ENCODE measurements at places on chromosomes 6 and 20. TPM values are rescaled to one million over a fixed set of nuclear protein-coding genes. Genes with fewer than 3 reads are reported as not detected.

Gene TMEM244
- total RNA-seq: not detected

Gene EYA2
- 0.12 TPM for total RNA-seq

Gene OR2H1
- total RNA-seq: not detected

GRCh38 chr6:100116411-100117194, 122.6 kb upstream of the MCHR2 start:
- no peaks in the 10 kb centered on the region for H3K36me3 ChIP-seq
- H3K4me3 ChIP-seq: no peak overlapping the region
- DNase-seq: peak; percentile 24
- peaks cover 38% of the 10 kb centered on the region for H3K27me3 ChIP-seq
- H3K4me1 ChIP-seq: no peaks in the 10 kb centered on the region

DNA sequence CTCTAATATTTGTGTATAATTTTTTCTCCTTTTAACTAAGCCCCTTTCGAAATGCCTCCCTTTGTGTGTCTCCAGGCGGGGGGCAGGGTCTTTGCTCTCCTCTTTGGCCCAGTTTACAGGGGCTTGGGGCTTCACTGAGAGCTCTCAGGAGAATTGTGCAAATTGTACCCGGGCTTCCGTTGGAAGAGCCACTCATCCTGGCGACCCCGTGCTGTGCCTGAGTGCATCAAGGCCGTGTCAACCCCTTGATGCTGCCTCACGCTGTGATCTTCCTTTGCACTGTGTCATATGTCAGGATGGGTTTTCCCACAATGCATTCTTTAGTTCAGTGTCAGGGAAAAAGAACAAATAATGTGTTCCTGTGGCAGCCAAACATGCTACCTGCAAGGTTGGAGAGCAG, 118.0 kb upstream of the POU3F2 start:
- H3K36me3 ChIP-seq: no peaks in the 10 kb centered on the region
- H3K27ac ChIP-seq: no peak overlapping the region
- H3K27me3 ChIP-seq: peaks cover 11% of the 10 kb centered on the region
- no peak for DNase-seq

DNA sequence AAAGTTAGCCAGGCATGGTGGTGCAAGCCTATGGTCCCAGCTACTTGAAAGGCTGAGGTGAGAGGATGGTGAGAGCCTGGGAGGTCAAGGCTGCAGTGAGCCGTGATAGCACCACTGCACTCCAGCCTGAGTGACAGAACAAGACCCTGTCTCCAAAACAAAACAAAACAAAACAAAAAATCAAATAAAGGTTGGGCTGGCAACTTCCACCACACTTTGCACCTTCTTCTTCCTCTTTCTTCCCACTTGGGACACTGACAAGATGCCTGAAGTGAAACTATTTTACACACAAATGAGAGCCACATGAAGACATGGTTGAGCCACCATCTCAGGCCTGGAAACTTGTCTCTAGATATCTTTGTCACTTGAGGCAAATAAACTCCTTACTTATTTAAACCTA, 53.8 kb upstream of the CCDC28A start:
- H3K27ac ChIP-seq: no peak overlapping the region
- H3K4me1 ChIP-seq: no peaks in the 10 kb centered on the region
- H3K36me3 ChIP-seq: no peaks in the 10 kb centered on the region
- H3K27me3 ChIP-seq: peaks cover 17% of the 10 kb centered on the region
- DNase-seq: no peak
- H3K4me3 ChIP-seq: no peak overlapping the region

GRCh38 chr6:133621751-133622150, 267.2 kb upstream of the TCF21 start:
- no peaks in the 10 kb centered on the region for H3K36me3 ChIP-seq
- H3K27ac ChIP-seq: no peak overlapping the region
- DNase-seq: no peak
- H3K4me3 ChIP-seq: no peak overlapping the region
- no peaks in the 10 kb centered on the region for H3K4me1 ChIP-seq

- no peaks in the 10 kb centered on the region for H3K27me3 ChIP-seq
- H3K27ac ChIP-seq: no peak overlapping the region
These were observed 51.3 kb downstream of the CD109 start for GRCh38 chr6:73747289-73747688.

DNA sequence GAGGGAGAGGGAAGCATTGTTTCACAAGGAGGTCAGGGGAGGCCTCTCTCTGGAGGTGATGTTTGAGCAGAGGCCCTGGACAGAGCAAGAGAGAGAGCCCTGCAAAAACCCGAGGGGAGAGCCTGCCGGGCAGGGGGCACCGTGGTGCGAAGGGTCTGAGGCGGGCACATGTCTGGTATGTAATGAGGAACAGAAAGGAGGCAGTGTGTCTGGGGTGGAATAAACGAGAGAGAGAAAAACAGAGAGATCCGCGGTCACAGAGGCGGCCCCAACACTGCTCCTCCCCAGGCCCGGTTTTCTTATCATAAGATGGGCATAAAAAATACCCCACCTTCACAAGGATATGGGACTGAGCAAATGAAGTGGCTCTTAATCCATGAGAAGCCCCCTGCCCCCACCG, 119.2 kb downstream of the PREX1 start:
- H3K36me3 ChIP-seq: peaks cover 7% of the 10 kb centered on the region
- no peak overlapping the region for H3K4me3 ChIP-seq
- H3K27me3 ChIP-seq: no peaks in the 10 kb centered on the region
- H3K4me1 ChIP-seq: peaks cover 32% of the 10 kb centered on the region

GRCh38 chr6:104969785-104970581, 13.1 kb downstream of the LIN28B start:
- no peaks in the 10 kb centered on the region for H3K36me3 ChIP-seq
- H3K4me3 ChIP-seq: no peak overlapping the region
- H3K4me1 ChIP-seq: no peaks in the 10 kb centered on the region
- no peak for DNase-seq
- no peak overlapping the region for H3K27ac ChIP-seq

GRCh38 chr6:12203001-12203400, 87.2 kb upstream of the EDN1 start:
- no peak for DNase-seq
- H3K4me1 ChIP-seq: no peaks in the 10 kb centered on the region
- peaks cover 7% of the 10 kb centered on the region for H3K27me3 ChIP-seq

GRCh38 chr6:159615918-159616317, 77.1 kb downstream of the SOD2 start:
- peaks cover 9% of the 10 kb centered on the region for H3K36me3 ChIP-seq
- H3K4me1 ChIP-seq: no peaks in the 10 kb centered on the region
- H3K27me3 ChIP-seq: no peaks in the 10 kb centered on the region
- DNase-seq: no peak
- no peak overlapping the region for H3K27ac ChIP-seq

DNA sequence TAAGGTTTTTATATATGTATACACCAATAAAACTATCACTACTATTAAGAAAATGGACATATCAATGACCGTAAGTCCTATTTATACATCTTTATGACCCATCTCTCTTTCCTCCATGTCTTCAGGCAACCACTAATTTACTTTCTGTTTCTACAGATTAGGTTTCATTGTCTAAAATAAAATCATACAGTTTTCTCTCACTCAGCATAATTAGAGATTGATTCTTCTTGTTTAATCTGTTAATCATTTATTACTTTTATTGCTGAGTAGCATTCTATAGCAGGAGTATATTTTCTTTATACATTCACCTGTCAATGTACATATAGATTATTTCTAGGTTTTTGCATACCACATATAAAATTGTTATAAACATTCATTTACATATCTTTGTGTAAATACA, 388.0 kb downstream of the RFPL4B start:
- no peaks in the 10 kb centered on the region for H3K27me3 ChIP-seq
- H3K36me3 ChIP-seq: no peaks in the 10 kb centered on the region
- H3K27ac ChIP-seq: no peak overlapping the region
- H3K4me3 ChIP-seq: no peak overlapping the region

- H3K4me1 ChIP-seq: peaks cover 76% of the 10 kb centered on the region
- H3K36me3 ChIP-seq: peaks cover 7% of the 10 kb centered on the region
- no peaks in the 10 kb centered on the region for H3K27me3 ChIP-seq
These were observed 86.4 kb downstream of the ATXN1 start for GRCh38 chr6:16674801-16675392.

DNA sequence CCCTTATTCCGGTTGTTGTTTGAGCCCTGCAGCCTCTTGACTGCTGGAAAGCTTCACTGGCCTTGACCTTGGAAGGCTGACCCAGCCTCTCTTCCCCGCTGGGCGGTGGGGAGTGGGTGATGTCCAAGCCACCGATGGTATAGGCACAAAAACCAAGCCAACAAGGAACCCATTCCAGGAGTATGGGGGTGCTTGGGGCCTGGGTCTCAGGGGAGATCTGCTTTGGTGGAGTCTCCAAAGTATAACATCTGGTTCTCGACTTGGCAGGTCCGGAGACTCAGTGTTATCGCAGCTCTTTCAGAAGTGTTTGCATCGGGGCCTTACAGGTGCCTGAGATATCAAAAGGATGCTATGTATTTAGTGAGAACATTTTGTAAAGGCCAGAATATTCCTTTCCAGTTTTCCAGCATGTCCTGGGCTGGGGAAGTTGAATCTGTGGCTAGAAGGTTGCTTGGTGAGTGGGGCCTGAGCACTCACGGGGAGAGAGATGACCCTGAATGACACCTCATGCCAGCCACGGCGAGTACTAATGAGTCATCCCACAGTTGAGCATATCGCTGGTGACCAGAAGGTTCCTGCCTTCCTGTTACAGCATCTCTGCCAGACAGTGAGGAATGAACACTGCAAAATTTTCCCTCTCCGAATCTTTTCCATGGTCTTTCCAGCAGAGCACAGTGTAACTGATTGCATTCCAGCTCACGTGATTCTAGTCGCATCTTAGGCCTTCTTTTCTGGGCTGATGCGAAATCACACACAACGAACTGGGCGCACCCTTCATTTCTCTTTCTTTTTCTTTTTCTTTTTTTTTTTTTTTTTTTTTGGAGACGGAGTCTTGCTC, 133.9 kb downstream of the ZDHHC14 start:
- no peak overlapping the region for H3K27ac ChIP-seq
- peaks cover 26% of the 10 kb centered on the region for H3K4me1 ChIP-seq
- H3K27me3 ChIP-seq: no peaks in the 10 kb centered on the region
- no peaks in the 10 kb centered on the region for H3K36me3 ChIP-seq
- DNase-seq: peak; percentile 26

DNA sequence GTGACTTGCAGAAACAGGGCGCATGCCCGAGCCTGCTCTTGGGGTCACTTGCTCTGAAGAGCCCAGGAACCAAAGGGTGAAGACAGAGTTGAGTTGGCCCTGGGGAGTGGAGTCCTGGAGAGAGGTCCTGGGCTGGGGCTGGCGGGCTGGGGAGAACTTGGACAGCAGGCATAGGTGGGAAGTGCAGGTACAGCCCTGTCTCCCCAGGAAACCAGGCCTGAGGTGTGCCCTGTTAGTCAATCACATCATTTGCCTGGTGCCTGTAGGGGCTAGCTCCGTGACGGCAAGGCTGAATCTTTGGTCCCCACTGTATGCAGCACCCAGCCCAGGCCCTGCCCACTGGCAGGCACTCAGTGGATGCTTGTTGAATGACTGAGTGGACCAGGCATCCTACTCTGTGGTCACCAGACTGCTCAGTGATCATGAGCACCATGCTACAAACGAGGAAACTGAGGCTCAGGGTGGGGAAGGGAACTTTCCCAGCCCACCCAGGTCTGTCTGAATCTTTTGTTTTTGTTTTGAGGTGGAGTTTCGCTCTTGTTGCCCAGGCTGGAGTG, 15.6 kb upstream of the NOL4L start:
- no peaks in the 10 kb centered on the region for H3K36me3 ChIP-seq
- peaks cover 4% of the 10 kb centered on the region for H3K4me1 ChIP-seq
- no peaks in the 10 kb centered on the region for H3K27me3 ChIP-seq
- no peak for DNase-seq
- H3K27ac ChIP-seq: no peak overlapping the region

- H3K27me3 ChIP-seq: no peaks in the 10 kb centered on the region
- DNase-seq: no peak
- no peaks in the 10 kb centered on the region for H3K4me1 ChIP-seq
- H3K4me3 ChIP-seq: no peak overlapping the region
- H3K36me3 ChIP-seq: no peaks in the 10 kb centered on the region
These were observed 465.3 kb downstream of the BMP2 start for GRCh38 chr20:7232796-7233195.

- peaks cover 1% of the 10 kb centered on the region for H3K36me3 ChIP-seq
- peak overlapping the region; percentile 28 for H3K27ac ChIP-seq
- H3K4me1 ChIP-seq: peaks cover 15% of the 10 kb centered on the region
- H3K4me3 ChIP-seq: peak overlapping the region; percentile 18
- H3K27me3 ChIP-seq: peaks cover 12% of the 10 kb centered on the region
- no peak for DNase-seq
These were observed 134.1 kb downstream of the CCDC170 start for GRCh38 chr6:151627689-151628444.

GRCh38 chr6:25635886-25636317, 16.1 kb upstream of the SCGN start:
- H3K4me3 ChIP-seq: no peak overlapping the region
- no peaks in the 10 kb centered on the region for H3K4me1 ChIP-seq
- H3K36me3 ChIP-seq: no peaks in the 10 kb centered on the region
- DNase-seq: no peak
- no peak overlapping the region for H3K27ac ChIP-seq

DNA sequence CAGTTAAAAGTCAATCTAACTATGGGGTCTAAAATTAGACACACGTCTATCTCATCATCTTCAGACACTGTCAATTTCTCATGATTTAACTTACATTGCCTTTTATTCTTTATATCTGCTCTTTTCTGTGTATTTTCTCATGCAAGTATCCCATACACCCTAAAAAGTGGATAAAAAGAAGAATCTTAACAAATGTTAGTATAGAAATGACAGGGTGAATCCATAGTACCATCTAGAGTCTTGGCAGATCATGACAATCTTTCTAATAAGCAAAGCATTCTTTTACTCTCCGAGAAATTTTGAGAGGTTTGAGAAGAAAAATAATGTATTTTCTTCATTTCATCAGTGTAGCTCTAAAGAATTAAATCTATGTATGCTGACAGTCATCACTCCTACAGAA, 382.7 kb downstream of the C6orf118 start:
- H3K36me3 ChIP-seq: no peaks in the 10 kb centered on the region
- H3K27me3 ChIP-seq: no peaks in the 10 kb centered on the region
- no peak overlapping the region for H3K4me3 ChIP-seq
- no peak overlapping the region for H3K27ac ChIP-seq

- no peak overlapping the region for H3K4me3 ChIP-seq
- peaks cover 6% of the 10 kb centered on the region for H3K36me3 ChIP-seq
- no peaks in the 10 kb centered on the region for H3K4me1 ChIP-seq
- H3K27ac ChIP-seq: no peak overlapping the region
- no peak for DNase-seq
- H3K27me3 ChIP-seq: no peaks in the 10 kb centered on the region
These were observed 15.6 kb downstream of the TP53RK start for GRCh38 chr20:46673394-46674252.

DNA sequence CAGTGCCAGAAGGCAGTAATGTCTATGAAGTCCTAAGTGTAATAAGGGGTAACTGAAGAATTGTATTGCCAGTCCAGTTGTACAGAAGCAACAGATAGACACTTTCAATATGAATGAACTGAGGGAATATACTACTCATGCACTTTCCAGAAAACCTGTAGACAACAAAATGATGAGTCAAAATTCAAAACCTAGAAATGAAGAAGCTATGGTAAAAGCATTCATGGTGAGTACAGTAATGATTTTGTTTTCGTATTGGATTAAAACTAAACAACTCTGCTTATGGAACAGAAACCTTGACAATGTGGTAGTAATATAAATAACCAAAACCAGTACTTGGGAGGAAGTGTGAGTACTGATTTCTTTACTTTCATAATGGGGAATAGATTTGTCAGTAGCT, 35.0 kb downstream of the ARMC2 start:
- DNase-seq: no peak
- peak overlapping the region; percentile 91 for H3K27ac ChIP-seq
- H3K27me3 ChIP-seq: peaks cover 30% of the 10 kb centered on the region
- peaks cover 48% of the 10 kb centered on the region for H3K4me1 ChIP-seq
- no peak overlapping the region for H3K4me3 ChIP-seq
